ENCODE measurements at places on chromosomes 3 and 15. TPM values are rescaled to one million over a fixed set of nuclear protein-coding genes. Genes with fewer than 3 reads are reported as not detected.

DNA sequence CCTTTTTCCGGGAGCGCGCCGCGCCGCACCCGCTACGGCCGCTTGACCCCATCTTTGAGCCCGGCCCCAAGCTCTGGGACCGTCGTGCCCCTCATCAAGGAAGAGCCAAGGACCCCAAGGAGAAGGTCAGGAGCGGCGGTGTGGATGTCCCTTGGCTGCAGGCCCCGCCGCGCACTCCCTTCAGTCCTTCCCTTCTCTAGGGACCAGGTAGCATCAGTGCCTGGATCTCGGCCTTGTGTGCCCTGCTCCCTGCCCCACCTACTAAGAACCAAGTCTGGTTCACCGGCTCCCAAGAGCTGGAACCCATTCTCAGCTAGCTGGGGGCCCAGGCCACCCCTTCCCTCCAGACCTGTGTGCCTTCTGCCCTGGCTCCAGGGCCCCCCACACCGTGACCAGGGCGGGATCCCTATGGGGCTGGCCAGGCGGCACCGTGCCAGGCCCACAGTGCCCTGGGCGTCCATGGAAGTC, 69.3 kb upstream of the CGNL1 start:
- DNase-seq = no peak

SETD5 gene
- 162 TPM for total RNA-seq

- no peak for DNase-seq
Measured at GRCh38 chr3:23496165-23496564, 293.0 kb downstream of the UBE2E2 start.

DNA sequence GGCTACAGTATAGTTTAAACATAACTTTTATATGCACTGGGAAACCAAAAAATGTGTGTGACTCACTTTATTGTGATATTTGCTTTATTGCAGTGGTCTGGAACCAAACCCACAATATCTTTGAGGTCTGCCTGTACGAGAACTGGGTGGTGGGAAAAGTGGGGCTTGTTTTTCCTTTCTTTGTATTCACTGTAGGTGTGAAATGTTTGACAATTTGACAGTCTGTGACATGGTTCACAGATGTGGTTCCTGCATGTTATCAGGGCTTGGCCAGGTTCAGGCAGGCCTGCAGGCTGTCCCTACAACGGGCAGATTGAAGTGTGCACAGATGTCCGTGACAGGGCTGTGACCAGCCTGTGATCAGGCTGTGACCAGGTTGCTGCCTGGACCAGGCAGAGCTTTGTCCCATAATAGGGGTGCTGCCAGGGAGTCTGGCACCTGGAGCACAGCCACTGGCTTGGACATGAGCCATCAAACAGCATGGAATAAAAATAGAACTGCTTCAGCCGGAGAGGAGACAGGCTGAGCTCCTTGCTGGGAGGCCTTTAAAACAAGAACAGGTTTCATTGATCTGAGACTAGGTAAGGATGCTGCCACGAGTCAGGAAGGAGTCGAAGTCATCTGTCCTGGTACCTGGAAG, 61.0 kb downstream of the KLF13 start:
- DNase-seq = no peak

SERINC4 gene
- 0.20 TPM for total RNA-seq

- no peak for DNase-seq
Measured at GRCh38 chr15:71160976-71161375, 45.7 kb downstream of the THSD4 start.

RYR3 gene
- total RNA-seq = not detected

DNA sequence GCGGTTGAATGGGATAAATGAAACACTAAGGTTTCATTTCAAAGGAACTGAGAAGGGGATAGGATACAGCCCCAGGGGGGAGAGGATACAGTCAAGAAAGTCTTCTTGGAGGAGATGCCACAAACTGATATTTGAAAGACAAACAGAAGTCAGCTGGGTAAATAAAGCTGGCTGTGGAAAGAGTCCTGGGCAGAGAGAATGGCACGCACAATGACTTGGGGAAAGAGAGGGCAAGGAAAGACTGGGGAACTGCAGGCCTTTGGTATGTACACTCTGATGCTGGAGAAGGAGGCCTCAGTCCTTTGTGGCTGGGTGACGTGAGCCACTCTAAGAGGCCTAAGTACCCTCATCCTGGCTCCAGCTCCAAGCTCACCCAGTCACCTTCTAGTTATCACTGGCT, 45.2 kb upstream of the LMCD1 start:
- DNase-seq = no peak

DNA sequence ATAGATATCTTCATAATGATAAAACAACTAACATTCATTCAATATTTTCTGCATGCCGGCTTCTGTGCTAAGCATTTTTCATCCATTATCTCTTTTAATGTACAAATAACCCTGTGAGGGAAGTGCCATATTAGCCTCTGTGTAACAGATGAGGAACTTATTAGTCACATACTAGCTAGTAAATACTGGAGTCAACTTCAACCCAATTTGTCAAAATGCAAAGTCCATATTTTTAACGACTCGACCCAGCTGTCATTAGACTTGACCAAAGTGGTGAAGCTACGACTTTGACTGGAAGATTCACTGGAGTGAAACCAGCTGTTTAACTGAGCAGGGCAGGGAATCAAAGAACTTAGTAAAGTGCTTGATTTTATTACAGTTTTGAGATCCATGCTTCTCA, 41.6 kb downstream of the PARP15 start:
- no peak for DNase-seq

- DNase-seq = no peak
Measured at GRCh38 chr3:51963951-51964451, 3.3 kb downstream of the PCBP4 start.

DLEC1 gene
- total RNA-seq = 0.10 TPM

NANOGP8 gene
- not detected for total RNA-seq

DNA sequence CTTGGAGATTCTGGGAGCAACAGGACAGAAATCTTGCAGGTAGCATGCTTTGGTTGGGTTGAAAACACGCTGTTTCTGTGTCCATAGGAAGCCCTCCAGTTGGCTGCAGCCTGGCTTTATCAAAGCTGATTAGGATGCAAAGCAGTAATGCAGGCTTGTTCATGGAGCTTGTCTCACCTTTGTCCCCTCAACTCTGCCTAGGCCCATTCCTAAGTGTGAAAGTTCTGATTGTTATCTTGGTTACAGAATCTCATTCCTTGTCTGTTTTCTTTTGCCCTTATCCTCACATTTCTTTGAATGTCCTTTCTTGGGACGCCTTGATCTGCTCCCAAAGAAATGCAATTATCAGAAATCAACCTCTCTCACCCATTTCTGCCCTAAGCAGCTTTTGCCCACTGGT, 83.5 kb downstream of the IL20RB start:
- no peak for DNase-seq

DNA sequence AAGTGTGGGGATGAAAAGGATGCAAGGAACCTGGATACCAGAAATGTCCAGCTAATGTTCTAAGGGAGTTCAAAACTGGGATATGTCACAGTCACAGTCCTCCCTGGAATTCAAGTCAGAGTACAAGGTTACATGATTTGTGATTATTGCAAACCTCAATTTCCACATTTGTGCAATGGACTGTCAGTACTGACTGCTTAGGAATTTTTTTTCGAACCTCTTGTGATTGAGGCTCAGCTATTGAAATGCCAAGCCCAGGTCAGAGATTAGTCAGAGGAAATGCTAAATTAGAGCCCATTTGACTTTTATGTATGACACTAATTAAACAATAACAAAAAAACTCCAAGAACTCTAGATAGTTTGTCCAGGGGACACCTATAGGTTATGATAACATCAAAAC, 210.2 kb downstream of the THSD4 start:
- DNase-seq = no peak

CD276 gene
- not detected for total RNA-seq

DNA sequence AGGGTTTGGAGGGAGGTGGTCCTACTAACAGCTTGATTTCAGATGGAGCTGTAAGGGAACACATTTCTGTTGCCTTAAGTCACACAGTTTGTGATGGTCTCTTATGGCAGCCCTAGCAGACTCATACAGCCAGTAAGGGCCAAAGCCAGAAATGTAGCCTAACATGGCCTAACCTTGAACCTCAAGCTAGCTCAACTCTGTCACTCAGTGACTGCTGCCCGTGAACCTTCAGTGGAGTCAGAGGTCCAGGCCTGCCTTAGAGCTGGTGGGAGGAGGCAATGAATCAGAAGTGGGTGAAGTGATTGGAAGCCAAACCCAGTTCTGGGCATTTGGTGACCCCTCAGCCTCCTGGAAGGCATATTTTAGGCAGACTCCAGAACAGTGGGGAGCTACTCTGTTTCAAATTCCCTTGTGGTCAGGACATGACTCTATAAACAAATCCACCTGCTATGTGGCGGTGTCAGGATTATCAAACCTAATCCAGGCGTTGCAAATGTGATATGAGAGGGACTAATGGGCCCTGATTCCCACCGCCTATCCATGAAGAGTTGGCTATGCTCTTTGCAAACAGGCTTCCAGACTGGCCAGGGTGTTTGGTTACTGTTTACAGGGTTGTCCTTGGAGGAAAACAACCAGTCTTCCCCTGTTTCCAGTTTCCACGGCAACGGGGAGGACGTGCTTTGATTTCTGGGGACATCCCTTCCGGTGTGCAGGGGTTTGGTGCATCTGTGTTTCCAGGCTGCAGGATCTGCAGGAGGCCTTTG, 105.9 kb upstream of the AGBL1 start:
- no peak for DNase-seq

CTXND1 gene
- total RNA-seq = not detected

Data from activated B cell treated with CpG ODN at 0.5 μM for 24 hours (primary cell).